NCI-H446 (cell line): ENCODE measurements at places on chromosomes 2 and 18.
A peak's percentile ranks its signal among the peaks of the same experiment; 100 is the strongest.

GRCh38 chr2:185618625-185619024, 120.0 kb upstream of the FSIP2 start:
- DNase-seq: peak; percentile 45

- no peak for DNase-seq
Measured at GRCh38 chr2:233817995-233818638, 36.2 kb downstream of the HJURP start.

- DNase-seq: no peak
Measured at GRCh38 chr2:238761868-238762267, 86.0 kb upstream of the TWIST2 start.

- DNase-seq: no peak
Measured at GRCh38 chr2:236714080-236714479, 144.5 kb downstream of the ACKR3 start.

DNA sequence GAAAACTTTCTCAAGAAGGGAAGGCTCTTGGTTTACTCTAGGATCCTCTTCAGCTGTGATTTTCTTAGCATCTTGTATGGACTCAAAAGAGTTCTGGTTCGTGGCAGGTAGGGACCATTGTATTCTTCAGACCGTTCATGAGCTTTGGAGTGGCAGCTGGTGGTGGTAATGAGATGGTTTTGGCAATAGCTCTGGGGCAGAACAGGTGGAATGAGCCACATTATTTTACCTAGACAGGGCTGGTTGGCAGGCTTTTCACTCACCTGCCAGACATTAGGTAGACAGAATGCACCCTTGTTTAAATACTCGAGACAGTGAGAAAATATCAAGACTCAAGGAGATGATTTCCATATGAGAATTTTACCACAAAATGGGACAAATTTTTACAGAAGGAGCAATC, 26.2 kb upstream of the MGAT5 start:
- DNase-seq: no peak

DNA sequence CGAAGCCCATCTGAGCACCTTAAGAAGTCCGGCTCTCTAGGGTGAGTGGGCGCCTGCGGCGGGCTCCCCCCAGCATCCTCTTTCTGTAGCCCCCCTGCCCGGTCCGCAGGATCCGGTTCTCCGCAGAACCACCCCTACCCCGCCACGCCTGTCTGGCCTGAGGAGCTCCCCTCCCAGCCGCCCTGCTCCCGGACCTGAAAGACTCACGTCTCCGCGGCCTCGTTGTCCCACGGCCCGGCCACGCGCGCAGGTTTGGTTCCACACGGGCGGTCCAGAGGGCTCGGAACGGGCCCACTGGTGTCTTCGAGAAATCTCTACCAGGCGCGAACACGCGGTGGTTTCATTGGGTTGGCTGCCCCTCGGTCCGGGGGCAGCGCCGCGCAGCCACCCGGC, 237 bp downstream of the SLC39A6 start:
- no peak for DNase-seq
